ENCODE measurements at places on chromosomes 5 and 9.

- DNase-seq: no peak
- no peak overlapping the region for H3K4me3 ChIP-seq
- no peaks in the 10 kb centered on the region for H3K27me3 ChIP-seq
- no peaks in the 10 kb centered on the region for H3K36me3 ChIP-seq
- no peaks in the 10 kb centered on the region for H3K4me1 ChIP-seq
Measured at GRCh38 chr9:128022886-128023285, 42.1 kb upstream of the EEIG1 start.

DNA sequence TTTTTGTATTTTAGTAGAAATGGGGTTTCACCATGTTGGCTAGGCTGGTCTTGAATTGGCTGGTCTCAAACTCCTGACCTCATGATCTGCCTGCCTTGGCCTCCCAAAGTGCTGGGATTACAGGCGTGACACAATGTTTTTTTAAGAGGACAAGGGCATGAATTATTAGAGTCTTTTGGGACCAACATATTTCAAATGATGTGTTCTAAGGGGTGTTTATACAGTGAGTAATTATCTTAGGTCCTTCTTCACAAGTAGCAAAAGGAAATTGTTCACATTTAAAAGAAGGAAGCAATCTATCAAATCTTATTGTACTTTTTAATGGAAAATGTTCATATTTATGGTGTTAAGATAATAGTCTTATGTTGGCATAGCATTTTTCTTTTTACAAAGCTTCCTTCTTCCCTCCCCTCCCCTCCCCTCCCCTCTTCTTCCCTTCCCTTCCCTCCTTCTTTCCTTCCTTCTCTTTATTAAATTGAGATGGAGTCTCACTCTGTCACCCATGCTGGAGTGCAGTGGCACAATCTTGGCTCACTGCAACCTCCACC, 6.7 kb downstream of the GNG10 start:
- H3K4me1 ChIP-seq: peaks cover 5% of the 10 kb centered on the region
- peaks cover 36% of the 10 kb centered on the region for H3K36me3 ChIP-seq
- no peak overlapping the region for H3K27ac ChIP-seq
- DNase-seq: no peak

DNA sequence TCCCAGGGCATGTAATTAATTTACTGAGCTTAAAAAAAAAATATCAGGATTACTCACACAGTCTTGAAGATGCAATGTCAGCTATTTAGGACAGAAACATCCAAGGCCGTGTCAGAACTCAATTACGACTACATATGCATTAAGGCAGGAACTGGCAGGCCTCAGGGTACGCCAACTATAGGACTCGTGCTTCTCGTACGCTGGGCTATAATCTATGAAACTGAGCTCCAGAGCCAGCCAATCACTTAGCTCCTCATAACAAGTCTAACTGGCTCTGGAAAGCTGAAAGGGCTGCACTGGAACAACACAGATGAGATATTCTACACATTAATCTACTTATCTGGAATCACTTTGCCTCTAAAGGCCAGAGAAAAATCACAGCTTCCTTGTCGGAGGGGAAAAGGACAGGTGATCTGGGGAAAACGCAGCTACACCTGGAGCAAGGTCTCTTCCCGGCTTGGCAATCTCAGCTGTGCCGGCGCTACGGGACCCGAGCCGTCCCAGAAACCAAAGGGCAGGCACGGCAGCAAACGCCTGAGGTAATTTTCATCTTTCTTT, 212.0 kb downstream of the DEPDC1B start:
- peak overlapping the region; percentile 75 for H3K27ac ChIP-seq
- H3K4me1 ChIP-seq: no peaks in the 10 kb centered on the region
- H3K4me3 ChIP-seq: peak overlapping the region; percentile 53
- no peak for DNase-seq
- H3K27me3 ChIP-seq: no peaks in the 10 kb centered on the region

- H3K4me3 ChIP-seq: no peak overlapping the region
- H3K4me1 ChIP-seq: peaks cover 9% of the 10 kb centered on the region
- no peaks in the 10 kb centered on the region for H3K27me3 ChIP-seq
- DNase-seq: no peak
Measured at GRCh38 chr5:90476391-90476790, 1.7 kb downstream of the POLR3G start.

DNA sequence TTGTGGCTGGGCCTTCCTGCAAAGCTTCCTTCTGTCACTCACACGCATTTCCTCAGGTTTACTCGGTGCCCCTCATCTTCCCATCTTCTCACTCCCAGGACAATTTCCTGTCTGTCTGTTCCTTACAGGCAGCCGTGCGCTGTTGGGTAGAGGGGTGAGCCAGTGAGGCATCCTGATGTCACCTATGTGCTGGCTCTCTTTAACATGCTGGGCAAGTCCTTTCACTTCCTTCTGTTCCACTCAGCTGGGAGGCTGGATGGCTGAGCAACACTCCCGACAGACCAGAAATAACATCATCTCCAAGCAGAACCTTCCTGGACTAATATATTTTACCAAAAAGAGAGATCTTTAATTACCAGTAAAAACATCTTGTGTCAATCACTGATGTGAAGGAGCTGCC, 103.0 kb downstream of the HSD17B3 start:
- no peaks in the 10 kb centered on the region for H3K27me3 ChIP-seq
- no peak overlapping the region for H3K4me3 ChIP-seq
- no peaks in the 10 kb centered on the region for H3K4me1 ChIP-seq
- no peak for DNase-seq
- no peak overlapping the region for H3K27ac ChIP-seq

DNA sequence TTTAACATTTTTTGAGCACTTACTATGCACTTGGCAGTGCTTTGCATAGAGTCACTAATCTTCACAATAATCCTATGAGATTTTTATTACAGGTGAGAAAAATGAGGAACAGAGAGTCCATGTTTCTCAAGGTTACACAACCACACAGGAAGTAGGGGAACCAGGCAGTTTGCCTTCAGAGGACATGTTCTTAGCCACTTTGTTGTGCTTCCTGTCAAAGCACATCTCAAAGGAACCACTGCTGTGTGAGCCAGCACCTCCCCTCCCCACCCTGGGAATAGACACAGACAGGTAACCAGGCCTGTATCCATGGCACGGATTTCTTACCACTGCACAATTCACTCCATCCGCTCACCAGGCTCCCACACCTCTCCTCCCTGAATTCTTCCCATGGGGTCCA, 6.3 kb upstream of the DNAJB5 start:
- H3K36me3 ChIP-seq: no peaks in the 10 kb centered on the region
- DNase-seq: peak; percentile 40
- no peak overlapping the region for H3K4me3 ChIP-seq
- peaks cover 1% of the 10 kb centered on the region for H3K4me1 ChIP-seq
- H3K27me3 ChIP-seq: no peaks in the 10 kb centered on the region

DNA sequence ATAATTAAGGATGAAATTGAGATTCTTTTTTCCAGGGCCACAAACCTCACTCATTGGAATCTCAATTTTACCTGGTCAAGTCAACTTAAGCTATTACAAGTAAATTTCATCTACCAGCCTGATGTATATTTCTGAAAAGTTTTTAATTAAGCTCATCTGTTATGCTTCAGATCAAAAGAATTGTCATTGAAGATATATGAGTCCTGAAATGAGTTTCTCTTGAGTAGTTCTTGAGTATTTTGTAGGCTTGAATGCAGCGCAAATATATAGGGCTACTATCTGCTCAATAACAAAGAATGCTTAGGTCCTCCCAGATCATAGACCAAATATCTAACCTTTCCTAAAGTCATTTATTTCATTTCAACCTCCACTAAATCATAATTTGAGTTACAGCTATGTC, 482.2 kb upstream of the ST8SIA4 start:
- H3K36me3 ChIP-seq: no peaks in the 10 kb centered on the region
- H3K4me1 ChIP-seq: no peaks in the 10 kb centered on the region
- no peak overlapping the region for H3K27ac ChIP-seq
- DNase-seq: no peak
- H3K27me3 ChIP-seq: no peaks in the 10 kb centered on the region

DNA sequence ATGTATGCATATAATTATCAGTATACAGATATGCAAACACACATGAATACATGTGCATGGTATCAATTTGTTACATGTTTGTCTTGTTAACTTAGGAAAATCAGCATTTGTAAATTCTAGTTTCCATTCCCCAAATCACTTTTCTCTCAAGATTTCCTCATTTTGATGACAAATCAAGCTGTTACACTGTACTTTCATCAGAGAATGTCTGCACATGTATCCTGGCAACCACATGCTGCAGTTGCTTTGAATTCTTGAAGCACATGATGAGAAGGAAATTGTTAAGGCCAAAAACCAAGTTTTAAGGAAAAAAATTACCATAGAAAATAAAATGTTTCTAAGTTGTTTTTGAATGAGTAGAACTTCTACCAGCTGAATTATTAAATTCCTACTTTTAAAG, 1834.5 kb downstream of the EFNA5 start:
- H3K36me3 ChIP-seq: no peaks in the 10 kb centered on the region
- H3K4me1 ChIP-seq: peaks cover 14% of the 10 kb centered on the region
- no peak for DNase-seq
- no peak overlapping the region for H3K4me3 ChIP-seq

- DNase-seq: no peak
- H3K27ac ChIP-seq: no peak overlapping the region
- no peak overlapping the region for H3K4me3 ChIP-seq
- H3K36me3 ChIP-seq: no peaks in the 10 kb centered on the region
- H3K4me1 ChIP-seq: no peaks in the 10 kb centered on the region
Measured at GRCh38 chr9:130411566-130411915, 33.2 kb upstream of the ASS1 start.

- no peak for DNase-seq
- no peak overlapping the region for H3K27ac ChIP-seq
- H3K27me3 ChIP-seq: no peaks in the 10 kb centered on the region
- no peak overlapping the region for H3K4me3 ChIP-seq
- no peaks in the 10 kb centered on the region for H3K4me1 ChIP-seq
Measured at GRCh38 chr5:72063219-72063819, 44.0 kb upstream of the MAP1B start.

DNA sequence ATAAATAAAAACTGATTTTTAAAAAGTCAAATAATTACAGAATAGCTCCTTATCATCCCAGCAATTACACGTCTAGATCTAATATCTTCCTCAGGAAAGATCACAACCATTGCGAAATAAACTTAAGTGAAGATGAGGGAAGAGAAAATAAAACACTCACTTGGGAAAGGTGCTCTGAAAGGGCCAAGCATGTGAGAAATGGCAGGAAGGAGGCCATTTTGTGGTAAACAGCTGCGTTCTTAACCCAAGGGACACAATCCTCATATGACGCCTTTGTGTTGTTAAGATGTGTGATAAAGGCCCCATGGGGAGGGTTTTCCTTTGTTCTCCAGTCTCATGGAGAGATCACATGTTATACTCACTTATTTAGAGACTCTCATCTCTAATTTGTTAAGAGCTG, 32.5 kb downstream of the JAKMIP2 start:
- DNase-seq: no peak
- H3K4me3 ChIP-seq: no peak overlapping the region
- H3K27me3 ChIP-seq: no peaks in the 10 kb centered on the region
- no peak overlapping the region for H3K27ac ChIP-seq
